ENCODE measurements at places on chromosomes 6 and 20.

DNA sequence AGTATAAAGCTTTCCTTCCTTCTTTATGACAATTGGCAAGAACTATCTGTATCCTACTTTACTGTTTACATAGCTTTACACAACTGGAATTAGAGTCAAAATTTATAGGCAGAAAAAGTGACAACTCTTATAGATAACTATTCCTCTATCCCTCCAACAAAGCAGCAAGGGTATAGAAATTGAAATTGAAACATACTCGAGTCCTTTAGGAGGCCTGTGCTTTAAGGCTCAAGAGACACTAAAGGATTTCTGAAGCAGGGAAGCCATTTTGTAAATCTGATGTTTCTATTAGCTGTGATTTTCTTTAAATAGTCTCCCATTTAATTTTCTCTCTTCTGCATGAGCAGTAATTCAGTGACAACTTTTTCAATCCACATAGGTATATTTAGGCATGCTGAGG, 567.6 kb upstream of the MAN1A1 start:
- no peak for DNase-seq

DNA sequence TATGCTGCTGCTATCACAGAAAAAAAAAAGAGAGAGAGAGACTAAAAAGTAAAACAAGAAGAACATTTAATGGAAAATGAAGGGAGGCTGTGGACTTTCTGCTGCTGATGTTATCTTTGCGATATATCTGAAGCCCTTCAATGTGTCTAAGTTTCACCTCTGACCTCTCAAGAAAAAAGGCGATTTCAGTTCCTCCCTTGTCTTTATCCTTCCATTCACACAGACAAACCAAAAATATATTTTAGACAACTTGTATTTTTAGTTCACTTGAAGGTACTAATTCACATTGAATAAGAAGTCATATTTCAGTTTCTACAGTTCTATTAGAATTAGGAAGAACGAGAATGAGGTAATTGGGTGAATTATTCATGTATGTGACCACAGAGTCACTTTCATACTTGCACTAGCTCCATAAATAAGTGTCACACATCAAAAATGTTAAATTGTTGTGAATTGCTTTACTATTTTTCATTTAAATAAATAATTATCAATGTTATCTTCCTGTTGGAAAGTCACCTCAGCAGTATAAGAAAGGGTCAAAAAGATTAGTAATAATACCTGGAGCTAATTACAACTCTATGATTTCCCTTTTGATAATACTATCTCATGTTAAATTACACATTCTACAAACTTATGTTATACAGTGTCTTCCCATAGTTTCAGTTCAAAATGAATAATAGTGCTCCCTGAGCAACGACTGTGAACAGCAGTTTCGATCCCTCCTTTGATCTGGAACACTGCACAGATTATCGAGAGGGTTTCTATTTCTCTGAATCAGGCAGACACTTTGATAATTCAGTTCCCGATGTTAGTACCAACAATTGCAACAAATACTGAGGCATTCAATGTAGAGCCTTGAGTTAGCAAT, 85.2 kb upstream of the PLCB4 start:
- no peak for DNase-seq

GRCh38 chr6:5293692-5294091, 32.4 kb downstream of the FARS2 start:
- DNase-seq, result no peak

DNA sequence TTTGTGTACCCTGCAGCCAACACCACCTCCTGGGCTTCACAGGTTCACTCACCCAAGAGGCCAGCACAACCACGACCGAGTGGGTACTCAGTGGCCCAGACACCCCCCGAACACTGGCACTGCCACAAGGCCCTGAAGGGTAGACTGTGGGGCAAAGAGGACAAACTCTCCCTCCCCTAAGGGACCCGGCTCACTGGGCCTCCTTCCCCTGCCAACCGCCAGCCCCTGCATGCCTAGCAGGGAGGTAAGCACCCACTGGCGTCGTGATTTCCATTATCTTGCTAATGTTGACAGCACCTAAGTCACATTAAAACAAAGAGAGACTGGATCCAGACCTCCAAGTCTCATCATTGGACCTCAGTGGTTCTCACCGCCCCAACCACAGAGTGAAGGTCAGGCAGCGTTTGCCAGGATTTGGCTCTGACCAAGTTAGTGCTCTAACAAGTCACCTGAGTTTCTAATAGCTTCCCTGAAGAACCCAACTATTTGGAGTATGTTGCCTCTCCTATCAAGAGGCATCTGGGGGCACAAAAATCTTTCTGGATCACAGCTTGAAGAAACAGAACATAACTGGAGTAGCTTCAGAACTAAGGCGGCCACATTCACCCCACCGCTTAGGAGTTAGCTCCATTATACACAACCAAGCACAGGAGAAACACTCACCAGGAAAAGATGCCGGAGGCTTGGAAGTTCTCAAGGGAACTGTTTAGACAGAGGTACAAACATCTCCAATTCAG, 14.0 kb upstream of the APMAP start:
- DNase-seq, result no peak

Data from lung (tissue), 17 donors.